Kasumi-1 (cell line): ENCODE measurements at places on chromosomes 16 and 17.

DNA sequence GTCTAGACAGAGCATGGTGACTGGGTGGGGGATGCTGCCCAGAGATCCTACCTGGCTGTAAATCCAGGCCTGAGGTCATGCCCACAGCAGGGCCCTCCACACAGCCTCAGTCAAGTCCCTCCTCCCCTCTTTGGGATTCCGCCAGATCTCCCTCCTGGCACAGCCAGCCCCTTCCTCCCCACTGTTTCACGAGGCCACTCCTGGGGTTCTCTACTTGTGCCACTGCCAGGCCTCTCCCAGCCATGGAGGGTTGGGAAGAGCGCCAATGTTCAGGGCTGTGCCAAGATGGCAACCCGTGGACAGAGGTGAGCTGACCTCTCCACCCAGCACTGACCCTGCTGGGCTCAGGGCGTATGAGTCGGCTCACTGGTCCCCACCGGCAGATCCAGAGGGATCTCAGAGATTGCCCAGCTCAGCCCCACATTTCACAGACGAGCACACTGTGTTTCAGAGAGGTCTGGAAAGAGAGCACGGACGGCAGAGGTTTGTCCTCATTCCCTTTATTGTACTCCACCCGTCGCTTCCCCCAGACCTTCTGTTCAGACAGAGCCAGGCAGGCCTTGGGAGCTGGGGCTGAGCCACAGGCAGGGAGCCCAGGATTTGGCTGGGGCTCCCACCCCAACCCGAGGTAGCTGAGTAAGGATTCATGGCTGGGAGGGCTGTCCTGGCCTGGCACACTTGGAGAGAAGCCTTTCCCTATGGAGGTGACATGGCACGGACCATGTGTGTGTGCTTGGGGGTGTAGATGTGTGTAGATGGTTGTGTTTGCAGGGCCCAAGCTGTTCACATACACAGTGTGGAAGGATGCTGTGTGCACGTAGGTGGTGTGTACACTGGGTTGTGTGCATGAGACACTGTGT lies 3.5 kb upstream of the CAMKK1 start:
- DNase-seq, result no peak

DNA sequence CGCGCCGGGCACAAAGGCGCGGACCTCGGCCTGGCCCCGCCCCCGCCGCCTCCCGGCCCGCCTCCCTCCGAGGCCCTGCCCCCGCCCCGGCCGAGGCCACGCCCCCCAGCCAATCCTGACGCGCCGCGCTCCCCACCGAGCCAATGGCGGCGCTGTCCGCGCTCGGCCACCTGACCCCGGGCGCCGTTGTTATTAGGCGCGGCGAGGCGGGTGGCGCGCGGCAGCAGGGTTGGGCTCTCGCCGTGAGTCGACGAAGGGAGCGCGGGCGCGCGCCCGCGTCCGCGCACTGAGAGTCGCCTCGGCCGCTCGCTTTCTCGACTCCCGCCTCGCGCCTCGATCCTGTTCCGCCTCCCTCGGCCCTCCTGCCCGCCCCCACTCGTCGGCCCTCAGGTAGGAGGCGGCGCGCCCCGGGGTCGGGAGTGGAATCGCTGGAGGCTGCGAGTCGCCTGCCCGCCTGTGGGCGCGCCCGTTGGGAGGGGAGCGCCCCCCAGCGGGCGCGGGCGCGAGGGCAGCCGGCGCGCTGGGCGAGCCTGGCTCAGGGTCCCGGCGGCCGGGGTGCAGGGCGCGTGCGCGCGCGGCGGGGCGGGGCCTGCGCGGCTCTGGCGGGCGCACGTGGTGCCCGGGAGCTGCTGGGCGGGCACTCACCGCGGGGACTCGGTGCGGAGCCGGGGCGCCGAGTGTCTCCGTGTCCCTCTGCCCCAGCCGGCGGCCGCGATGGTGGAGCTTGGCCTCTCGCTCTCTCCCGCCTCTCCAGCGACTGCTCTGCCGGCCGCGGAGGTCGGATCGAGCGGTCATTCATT lies 405 bp upstream of the CBLN1 start:
- no peak for DNase-seq

DNA sequence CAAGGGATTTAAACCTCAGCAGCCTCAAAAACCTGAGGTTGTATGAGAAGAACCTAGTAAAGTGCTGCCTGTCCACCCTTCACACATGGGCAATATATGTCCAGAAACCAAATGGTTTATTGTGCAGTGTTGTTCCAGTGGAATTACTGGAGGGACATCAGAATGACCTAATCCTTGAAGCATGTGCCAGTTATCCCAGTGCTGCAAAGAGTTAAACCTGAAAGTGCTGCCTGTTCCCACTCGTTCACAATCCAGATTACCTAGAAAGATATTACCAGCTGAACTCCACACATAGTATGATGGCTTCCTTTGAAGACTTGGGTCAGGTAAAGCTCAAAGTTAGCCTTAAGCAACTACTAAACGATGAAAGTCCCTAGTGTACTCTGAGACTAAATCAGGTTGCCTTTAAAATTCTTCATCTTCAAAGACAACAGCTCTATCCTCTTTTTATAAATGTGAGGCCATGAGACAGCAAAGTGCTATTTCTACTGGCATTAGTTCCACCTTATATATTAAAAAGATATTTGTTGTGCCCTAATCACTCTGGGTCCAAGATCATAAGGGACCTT lies 133.1 kb downstream of the SNX11 start:
- DNase-seq, result no peak

DNA sequence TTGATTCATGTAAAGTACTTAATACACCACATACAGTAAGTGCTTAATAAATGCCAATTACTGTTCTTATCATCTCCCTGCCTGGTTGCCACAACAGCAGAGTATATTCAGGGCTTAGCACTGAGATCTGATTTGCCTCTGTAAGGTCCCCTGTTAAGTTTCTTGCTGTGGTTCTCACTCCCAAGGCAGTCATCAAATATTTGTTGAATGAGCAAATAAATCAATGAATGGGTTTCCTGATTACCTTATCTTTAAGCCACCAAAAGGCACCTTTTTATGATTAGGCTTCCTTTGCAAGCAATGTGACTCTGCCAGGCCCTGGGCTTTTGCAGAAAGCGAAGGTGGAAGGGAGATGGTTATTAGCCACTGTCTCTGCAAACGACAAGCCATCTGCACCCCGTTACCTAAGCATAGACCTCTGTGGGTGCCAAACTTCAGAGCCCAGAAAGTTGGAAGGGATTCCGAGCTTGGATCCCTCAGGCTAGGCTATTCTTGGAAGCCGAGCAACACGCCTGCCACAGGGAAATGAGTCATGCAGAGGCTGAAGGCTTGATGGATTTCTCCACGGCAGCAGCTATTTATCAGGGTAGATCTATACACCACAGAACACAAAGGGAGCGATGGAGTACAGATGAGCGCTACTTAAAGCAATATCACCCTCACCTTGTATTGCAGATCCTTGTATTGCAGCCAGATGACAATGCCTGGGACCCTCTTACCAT lies 102.0 kb downstream of the GRIN2A start:
- DNase-seq, result no peak

DNA sequence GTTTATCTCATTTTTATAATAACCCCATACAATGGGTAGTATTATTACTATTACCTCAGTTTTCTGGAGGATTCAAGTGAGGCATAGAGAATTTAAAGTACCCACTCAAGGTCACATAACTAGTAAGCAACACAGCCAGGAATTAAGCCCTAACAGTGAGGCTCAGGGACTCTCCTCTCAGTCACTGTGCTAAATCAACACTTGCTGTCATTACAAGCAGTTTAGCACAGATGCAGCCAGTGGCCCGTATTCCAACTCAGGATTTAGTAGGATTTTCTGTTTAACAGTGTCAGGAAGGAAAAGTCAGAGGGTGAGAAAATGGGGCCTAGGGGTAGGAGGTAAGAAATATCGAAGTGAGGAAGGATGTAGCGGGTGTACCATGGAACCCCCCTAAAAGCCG lies 536.9 kb downstream of the TMEM114 start:
- no peak for DNase-seq

- DNase-seq, result peak; percentile 63
Observed at GRCh38 chr17:77882481-77883212, 75.9 kb upstream of the TNRC6C start.

DNA sequence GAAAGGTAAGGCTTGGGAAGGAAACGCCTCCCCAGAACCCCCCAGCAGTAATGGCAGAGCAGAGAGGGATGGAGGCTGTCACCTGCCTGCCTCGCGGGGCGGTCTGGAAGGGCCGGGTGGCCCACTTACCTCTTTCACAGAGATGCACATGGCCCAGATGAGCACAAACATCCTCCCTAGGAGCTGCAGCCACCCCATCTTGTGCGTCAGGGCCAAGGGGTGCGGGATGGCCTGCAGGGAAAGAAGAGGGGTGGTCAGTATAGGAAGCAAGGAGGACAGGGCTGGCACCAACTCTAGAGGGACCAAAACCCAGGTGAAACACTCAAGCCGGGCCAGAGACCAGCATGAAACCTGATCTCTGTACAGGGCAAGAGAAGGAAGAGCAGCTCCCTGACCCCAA lies 29.7 kb downstream of the TRPV3 start:
- DNase-seq, result no peak

GRCh38 chr16:88436796-88437195 lies 16.3 kb upstream of the ZFPM1 start:
- DNase-seq, result no peak

DNA sequence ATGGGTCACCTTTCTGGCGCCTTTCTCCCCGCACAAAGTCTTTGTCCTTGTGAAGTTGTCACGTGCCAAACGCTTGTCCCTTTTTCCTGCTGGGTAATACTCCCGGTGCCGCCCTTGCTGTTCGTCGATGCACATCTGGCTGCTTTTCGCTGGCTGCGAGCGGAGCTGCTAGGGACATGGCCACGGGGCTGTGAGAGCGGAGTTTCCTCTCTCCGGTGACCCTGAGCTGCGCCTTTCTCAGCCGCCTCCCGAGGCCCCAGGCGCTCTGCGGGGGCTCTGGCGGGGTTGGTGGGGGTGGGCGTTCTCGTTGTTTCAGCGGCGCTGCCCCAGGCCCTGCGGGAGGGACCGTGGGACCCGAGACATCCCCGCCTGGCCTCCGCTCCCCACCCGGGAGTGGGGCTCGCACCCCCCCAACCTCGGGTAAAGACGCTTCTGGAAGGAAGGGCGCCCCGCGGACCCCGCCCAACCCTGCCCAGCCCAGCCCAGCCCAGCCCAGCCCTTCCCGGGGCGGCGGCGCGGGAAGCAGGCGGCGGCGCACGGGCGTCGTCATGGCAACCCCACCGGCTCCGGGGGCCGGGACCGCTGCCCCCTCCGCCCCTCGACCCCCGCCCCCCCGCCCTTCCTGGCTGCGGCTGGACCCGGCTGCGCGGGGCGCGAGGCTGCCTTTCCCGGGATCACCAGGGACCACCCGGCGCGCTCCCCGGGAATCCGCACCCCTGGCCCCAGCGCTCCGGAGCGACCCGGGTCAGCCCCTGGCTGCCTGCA lies 12.3 kb downstream of the CHMP6 start:
- DNase-seq, result no peak

DNA sequence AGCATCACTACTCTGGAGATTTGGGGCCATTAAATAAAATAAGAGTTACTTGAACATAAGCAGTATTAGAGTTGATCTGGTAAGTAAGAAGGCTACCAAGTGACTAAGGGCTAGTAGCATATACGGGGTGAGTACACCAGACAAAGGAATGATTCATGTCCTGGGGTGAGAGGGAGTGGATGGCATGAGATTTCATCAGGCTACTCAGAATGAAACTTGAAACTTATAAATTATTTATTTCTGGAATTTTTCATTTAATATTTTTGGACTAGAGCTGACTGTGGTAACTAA lies 2.3 kb downstream of the SLFN5 start:
- no peak for DNase-seq

- DNase-seq, result no peak
Observed at GRCh38 chr17:45895304-45895968, 1.1 kb downstream of the MAPT start.

DNA sequence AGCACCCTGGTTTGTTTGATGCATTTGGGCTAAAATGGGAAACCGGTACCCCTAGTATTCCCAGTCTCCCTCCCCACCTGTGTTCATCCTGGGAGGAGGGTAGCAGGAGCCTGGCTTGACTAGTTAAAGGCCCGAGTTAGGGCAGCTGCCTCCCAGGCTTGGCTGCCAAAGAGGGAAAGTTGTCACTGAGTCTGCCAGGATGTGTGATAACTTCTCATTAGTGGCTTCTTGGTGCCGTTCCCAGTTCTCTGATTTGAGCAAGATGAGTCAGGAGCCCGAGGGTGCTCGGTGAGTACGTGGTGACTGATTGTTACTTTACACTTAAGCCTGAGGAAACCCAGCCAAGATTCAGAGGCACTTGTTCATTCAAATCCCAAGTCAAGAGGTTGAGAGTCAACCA lies 2.5 kb downstream of the KRT32 start:
- no peak for DNase-seq

GRCh38 chr17:38628441-38628840 lies 22.7 kb upstream of the SRCIN1 start:
- no peak for DNase-seq

DNA sequence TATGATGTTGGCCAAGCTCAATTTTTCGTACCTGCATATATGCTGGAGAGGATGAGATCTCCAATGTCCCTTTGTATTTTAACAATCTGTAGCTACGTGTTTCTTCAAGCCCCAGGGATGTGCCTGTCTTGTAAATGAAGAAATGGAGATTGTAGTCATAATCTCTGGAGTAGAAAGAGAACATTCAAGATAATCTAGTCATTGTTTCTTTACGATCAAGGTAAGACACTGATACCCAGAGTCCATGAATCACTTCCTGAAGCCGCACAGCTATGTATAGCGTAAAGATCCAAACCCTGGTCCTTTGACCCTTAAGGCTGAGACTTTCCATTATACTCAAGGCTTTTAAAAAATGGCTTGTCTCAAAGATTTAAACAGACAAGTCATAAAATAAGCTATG lies 205.5 kb downstream of the HS3ST3B1 start:
- DNase-seq, result no peak

GRCh38 chr16:71937868-71938510 lies 42.7 kb downstream of the IST1 start:
- no peak for DNase-seq

DNA sequence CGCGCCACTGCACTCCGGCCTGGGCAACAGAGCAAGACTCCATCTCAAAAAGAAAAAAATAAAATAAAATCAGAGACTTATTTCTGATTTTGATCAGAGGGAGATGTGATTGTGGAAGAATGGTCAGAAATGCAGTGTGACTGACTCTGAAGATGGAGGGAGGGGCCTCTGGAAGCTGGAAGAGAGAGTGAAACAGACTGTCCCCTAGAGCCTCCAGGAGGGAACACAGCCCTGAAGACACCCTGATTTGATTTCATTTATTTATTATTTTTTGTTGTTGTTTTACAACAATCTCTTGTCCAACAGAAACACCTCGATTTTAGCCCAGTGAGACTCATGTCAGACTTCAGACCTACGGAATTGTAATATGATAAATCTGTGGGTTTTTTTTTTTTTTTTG lies 26.1 kb downstream of the BCL7C start:
- DNase-seq, result peak; percentile 27

- DNase-seq, result no peak
Observed at GRCh38 chr17:42632949-42633444, 23.5 kb downstream of the TUBG1 start.
